Suppressor macrophage treated with lipopolysaccharide for 1 hour (primary cell): ENCODE measurements at places on chromosomes 2 and 18.

GRCh38 chr2:39050109-39050508, 70.7 kb downstream of the SOS1 start:
- DNase-seq = no peak

GRCh38 chr2:234422273-234422732, 74.6 kb downstream of the ARL4C start:
- DNase-seq = peak; percentile 88

DNA sequence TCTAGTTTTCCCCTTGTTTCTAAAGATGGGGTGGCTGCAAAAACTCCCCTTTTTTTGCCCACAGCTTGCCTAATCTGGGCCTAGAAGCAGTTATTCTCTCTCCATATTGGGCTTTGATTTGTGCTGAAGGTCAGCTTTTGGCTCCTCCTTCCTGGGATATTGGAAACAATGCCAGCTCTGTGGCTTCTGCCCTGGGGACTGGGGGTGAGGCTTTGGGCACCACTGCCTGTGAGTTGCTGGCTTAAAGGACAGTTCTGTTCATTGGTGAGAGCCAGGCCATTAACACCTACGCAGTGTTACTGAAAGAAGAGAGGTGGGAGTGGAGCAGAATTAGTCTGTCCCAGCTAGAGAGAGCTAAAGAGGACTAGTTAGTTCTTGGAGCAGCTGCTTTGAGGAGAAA, 4.3 kb downstream of the UBXN2A start:
- DNase-seq = peak; percentile 15

DNA sequence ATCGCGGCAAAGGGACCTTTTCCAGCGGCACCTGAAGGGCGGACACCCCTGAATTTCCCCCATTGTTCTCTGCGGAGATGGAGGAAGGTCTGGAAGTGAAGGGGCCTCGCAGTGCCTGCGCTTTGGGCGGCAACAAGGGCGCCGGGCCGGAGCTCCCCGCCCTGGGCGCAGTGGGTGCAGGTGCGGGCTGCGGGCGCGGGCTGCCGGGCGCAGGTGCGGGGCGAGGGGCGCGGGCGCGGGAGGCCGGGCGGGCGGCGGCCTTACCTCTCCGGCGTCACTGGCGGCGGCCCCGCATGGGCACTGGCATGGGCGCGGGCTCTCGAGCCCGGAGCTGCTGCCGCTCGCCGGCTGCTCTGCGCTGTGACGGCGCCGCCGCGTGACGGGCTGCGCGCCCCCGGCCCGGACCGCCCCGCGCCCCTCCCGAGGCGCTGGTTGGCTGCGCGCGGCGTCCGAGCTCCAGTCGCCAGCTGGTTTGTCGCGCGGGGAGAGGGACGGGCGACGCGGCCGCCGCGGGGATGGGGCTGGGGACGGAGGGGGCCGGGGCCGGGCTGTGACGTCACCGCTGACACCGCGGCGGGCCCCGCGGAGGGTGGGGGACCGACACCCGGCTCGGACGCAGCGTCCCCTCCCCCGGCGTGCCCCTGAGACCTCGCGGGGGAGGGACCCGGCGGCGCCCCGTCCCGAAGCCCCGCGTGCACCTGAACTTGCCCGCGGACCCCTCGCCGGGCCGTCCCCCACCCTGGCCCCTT, at the start of gene KIF1A:
Gene KIF1A, minus strand, starts transcription at position 362 of the 749 bp plus-strand sequence. CDS start 22,467 bp downstream, outside the sequence.
- no peak for DNase-seq

GRCh38 chr2:105376010-105376409, 22.8 kb downstream of the FHL2 start:
- DNase-seq = no peak

GRCh38 chr2:123870206-123870880, 154.7 kb upstream of the CNTNAP5 start:
- no peak for DNase-seq
